ENCODE measurements at places on chromosomes 2 and 18. TPM values are rescaled to one million over a fixed set of nuclear protein-coding genes. Genes with fewer than 3 reads are reported as not detected.

The NEURL3 gene
- not detected for total RNA-seq

- H3K4me1 ChIP-seq = no peaks in the 10 kb centered on the region
- H3K36me3 ChIP-seq = peaks cover 7% of the 10 kb centered on the region
- no peak overlapping the region for H3K27ac ChIP-seq
- no peak for DNase-seq
Observed at GRCh38 chr2:202950592-202950991, 38.5 kb downstream of the CARF start.

The TUBB8B gene
- not detected for total RNA-seq

The TNP1 gene
- total RNA-seq = not detected

The CPO gene
- total RNA-seq = not detected
